ENCODE measurements at places on chromosomes 12 and 14. TPM values are rescaled to one million over a fixed set of nuclear protein-coding genes. Genes with fewer than 3 reads are reported as not detected.

Gene MUCL1
- 1.1 TPM for total RNA-seq

Gene DDIT3
- 21.8 TPM for total RNA-seq

Gene GLS2
- total RNA-seq: 1.2 TPM

Gene PLEK2
- total RNA-seq: not detected

Gene IKZF4
- 7.0 TPM for total RNA-seq

Gene GAS2L3
- total RNA-seq: 3.7 TPM

Gene GPR65
- total RNA-seq: 1.2 TPM

Gene SIX6
- not detected for total RNA-seq

Gene CLEC2D
- total RNA-seq: 12.4 TPM

DNA sequence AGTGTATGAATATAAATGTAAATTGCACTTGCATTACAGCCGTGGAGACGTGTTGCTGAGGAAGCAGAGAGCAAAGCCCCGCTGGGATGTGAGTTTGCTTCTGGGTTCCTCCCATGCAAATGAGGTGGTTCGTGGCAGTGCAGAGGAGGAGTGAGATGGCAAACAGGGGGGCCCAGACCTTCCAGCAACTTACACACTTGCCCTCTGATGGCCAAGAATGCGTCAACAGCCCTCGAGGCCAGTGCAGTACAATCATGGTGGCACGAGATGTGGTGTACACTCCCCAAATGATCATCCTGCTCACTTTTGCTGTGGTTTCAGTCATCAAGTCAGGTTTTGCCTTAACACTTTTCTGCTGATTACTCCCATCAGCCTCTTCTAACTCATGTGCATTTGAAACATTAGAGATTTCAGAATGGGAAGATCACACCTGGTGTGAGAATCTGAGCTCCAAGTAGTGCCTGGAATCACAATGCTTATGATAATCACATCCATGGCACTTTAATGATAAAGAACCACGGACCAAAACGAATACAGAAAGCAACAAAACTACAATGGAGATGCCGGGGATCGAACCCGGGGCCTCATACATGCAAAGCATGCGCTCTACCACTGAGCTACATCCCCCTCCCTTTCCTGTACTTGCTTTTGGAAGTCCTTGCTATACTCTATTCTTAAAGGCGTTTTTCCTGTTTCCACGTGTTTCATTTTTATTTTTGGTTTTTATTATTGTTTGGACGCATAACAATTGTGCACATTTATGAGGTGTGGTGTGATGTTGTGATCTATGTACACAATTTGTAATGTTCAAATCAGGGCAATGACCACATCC is 7.0 kb upstream of the UBC start:
- DNase-seq: peak; percentile 78

DNA sequence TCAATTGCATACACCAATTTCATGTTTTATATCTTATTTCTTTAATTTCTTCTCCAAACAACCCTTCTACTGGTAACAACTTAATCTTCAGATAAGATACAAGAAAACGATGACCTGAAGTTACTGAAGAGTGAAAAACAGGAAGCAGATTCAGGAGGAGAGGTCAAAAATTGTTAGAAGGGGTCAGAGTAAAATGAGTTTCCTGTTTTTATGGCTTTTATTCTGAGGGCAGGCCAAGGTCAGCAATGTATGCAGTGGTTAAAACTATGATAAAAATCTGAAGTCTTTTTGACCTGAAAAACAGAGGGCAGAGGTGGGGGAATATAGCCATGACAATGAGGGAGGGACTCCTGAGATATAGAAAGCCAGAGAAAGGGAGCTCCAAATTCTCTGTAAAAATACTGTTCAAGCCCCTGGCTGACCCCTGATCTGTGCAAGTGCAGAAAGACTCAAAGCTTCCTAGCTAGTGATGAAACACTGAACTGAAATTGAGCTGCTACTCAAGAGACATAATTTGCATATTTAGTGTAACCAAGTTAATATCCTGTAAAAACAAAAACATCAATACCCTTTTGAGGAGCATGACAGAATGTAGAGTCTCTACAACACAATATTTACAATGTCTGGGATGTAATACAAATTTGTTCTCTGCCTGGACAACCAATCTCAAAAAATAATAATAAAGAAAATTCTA is 514.3 kb upstream of the SEL1L start:
- DNase-seq: no peak

GRCh38 chr12:75792687-75793086 is 238.9 kb downstream of the PHLDA1 start:
- no peak for DNase-seq

DNA sequence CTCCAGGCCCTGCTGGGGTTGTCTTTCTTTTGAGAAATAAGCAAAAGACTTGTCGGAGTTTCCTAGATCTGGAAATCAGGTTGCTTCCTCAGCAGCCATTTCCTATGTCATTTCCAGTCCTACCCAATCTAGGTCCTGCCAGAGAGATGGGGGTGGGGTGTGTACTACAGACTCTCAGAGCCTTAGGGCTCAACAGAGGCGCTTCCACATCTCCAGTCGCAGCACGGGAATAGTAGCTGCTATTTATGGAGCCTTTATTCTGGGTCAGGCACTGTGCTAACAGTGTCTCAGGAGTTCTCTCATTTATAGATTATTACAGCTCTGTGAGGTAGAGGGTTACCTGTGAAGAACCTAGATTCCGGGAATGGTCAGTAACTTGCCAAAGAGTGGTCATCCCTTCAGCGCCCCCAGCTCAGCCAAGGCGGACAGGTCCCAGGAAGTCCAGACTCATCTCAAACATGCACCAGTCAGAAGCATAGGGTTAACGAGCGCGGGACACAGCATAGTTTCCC is 21.9 kb downstream of the DHRS2 start:
- no peak for DNase-seq

- DNase-seq: no peak
Measured at GRCh38 chr14:97267509-97267908, 470.3 kb downstream of the VRK1 start.

- no peak for DNase-seq
Measured at GRCh38 chr12:9449181-9449580, 158.5 kb downstream of the KLRB1 start.

DNA sequence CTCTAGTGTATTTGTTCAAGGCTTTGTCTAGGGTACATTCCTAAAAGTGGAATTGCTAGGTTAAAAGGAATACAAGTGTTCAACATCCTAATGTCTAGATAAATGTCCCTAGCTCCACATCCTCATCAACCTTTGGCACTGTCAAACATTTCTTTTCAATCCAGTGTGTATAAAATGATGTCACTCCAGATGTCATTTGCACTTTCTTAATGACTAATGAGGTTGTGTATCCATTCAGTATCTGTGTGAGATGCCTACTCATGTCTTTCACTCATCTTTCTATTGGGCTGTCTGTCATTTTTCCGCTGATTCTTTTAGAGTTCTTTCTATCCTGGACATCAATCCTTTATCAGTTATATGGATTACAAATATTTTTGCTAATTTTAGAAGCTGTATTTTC is 43.3 kb downstream of the ARMH4 start:
- DNase-seq: no peak

- no peak for DNase-seq
Measured at GRCh38 chr12:12741660-12742059, 24.5 kb downstream of the CDKN1B start.

GRCh38 chr12:9741726-9742125 is 8.8 kb upstream of the CLECL1 start:
- DNase-seq: no peak

GRCh38 chr12:33314223-33314622 is 125.4 kb downstream of the SYT10 start:
- no peak for DNase-seq

GRCh38 chr14:78157494-78158437 is 12.4 kb upstream of the NRXN3 start:
- peak; percentile 60 for DNase-seq

- no peak for DNase-seq
Measured at GRCh38 chr12:57474430-57474829, 5.2 kb downstream of the ARHGAP9 start.

- no peak for DNase-seq
Measured at GRCh38 chr12:127214186-127214585, 1052.8 kb upstream of the TMEM132C start.

- no peak for DNase-seq
Measured at GRCh38 chr12:43988838-43989560, 153.1 kb downstream of the TMEM117 start.

DNA sequence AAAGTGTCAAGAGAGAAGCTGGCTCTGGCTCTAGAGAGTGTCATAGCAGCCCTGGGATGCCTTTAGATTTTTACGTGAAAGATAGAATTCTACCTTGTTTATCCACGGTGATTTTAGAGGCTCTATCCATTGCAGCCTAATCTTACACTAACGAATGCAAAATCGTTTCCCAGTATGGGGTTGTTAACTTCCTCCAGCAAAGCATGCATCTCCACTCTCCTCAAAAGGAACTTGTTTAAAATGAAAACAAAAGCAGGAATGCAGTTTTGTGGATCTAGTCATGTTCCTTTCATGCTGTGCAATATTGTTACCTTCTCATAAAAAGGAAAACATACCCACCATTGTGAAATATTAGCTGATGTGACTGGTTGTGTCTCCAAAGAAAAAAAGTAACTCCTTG is 88.4 kb downstream of the ANO2 start:
- no peak for DNase-seq

GRCh38 chr12:24996102-24996797 is 47.3 kb upstream of the BCAT1 start:
- DNase-seq: no peak

DNA sequence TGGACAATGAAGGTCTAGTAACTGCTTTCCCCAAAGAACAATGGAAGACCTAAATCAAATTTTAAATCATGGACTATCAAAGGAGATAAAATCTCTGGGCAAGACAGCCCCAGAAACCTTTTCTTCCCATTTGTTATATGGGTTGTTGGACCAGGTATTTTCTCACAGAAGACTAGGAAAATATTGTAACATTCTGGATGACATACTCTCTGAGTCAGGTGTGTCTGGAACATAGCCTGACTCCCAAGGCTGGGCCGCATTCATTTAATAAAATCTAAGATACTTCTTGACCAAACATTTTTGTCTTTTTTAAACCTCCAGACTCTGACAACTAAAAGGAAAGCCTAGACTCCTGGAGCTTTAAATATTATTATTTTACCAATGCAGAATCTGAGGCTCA is 87.9 kb downstream of the ATP23 start:
- no peak for DNase-seq

GRCh38 chr14:34776611-34777010 is 62.2 kb upstream of the CFL2 start:
- no peak for DNase-seq

DNA sequence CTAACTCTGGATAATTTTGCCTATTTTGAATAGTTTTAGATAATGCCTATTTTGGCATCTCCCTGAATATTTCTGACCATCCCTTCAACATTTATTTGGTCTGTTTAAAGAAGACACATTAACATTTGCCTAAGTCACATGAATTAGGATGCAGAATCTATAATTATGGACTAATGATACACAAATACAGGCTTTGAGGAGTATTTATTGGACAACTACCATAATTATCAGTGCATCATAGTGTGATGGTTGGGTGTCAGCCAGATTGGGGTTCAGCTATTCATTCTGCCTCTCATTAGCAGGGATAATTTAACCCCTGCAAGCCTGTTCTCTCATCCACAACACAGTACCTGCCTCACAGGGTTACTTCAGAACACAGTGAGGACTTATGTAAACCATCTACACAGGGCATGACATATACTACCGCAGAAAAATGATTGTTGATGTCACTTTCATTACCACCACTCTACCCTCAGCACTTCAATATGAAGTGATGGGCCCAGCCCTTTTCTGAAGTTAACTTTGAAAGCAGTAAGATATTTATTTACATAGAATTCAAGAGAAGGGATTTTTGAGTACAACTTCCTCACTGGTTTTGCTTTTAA is 14.4 kb downstream of the PRKCH start:
- no peak for DNase-seq

DNA sequence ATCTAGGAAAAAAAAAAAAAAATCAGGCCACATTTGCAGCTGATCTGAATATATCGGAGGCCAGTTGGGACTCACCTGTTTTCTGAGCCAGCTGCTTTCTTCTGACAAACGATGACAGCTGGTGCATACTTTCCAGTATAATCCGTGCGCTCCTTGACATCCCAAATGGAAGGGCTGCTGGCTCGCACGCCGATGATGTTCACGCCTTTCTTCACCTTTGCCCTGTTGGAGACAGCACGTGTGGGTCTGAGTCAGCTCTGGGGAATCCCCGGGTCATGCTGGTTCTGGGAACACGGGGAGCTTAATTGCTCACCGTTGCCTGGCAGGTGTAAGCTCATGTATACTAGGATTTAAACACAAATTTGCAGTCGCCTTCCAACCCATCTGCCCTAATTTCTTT is 372.8 kb downstream of the TMEM132D start:
- DNase-seq: no peak

GRCh38 chr14:60303745-60304144 is 54.7 kb downstream of the PPM1A start:
- DNase-seq: peak; percentile 66

GRCh38 chr14:35897616-35898111 is 71.5 kb downstream of the BRMS1L start:
- no peak for DNase-seq

GRCh38 chr12:65615118-65615517 is 209.2 kb upstream of the HMGA2 start:
- DNase-seq: no peak

DNA sequence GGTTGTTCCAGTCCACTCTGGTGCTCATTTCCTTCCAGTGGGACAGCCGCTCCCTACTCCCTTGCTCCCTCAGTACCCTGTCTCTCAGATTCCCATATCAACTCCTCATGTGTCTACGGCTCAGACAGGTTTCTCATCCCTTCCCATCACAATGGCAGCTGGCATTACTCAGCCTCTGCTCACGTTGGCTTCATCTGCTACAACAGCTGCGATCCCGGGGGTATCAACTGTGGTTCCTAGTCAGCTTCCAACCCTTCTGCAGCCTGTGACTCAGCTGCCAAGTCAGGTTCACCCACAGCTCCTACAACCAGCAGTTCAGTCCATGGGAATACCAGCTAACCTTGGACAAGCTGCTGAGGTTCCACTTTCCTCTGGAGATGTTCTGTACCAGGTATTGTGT is 69.9 kb downstream of the RAD52 start:
- DNase-seq: no peak

GRCh38 chr12:131830335-131830913 is 2.2 kb downstream of the MMP17 start:
- DNase-seq: peak; percentile 94

DNA sequence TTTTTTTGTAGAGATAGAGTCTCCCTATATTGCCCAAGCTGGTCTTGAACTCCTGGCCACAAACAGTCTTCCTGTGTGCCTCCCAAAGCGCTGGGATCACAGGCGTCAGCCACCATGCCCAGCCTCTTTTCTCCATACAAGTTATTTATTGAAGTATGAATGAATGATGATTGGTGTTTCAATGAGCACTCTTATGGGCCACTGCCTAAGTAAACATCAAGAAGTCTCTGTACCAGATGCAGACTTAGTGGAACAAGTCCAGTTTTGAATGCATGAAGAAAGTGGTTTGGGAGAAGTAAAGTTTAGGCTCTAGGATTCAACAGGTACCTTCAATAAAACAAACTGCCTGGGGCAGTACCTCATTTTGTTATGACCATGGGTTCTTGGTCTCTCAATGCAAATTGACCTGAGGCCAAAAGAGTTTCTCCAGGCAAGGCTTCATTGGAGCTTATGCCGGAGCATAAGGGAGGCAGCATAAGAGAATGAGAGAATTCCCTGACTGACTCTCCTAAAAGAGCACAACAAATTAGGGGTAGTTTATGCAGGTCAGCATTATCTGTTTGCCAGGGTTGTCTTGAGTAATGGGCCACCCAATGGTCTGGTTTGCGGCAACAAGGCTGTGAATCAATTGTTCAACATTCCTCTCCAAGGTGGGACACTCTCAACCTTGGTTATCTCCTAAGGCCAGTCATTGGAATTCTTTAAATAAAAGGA is 1.1 kb upstream of the GMFB start:
- no peak for DNase-seq
